ENCODE measurements at places on chromosomes 1 and 21.

DNA sequence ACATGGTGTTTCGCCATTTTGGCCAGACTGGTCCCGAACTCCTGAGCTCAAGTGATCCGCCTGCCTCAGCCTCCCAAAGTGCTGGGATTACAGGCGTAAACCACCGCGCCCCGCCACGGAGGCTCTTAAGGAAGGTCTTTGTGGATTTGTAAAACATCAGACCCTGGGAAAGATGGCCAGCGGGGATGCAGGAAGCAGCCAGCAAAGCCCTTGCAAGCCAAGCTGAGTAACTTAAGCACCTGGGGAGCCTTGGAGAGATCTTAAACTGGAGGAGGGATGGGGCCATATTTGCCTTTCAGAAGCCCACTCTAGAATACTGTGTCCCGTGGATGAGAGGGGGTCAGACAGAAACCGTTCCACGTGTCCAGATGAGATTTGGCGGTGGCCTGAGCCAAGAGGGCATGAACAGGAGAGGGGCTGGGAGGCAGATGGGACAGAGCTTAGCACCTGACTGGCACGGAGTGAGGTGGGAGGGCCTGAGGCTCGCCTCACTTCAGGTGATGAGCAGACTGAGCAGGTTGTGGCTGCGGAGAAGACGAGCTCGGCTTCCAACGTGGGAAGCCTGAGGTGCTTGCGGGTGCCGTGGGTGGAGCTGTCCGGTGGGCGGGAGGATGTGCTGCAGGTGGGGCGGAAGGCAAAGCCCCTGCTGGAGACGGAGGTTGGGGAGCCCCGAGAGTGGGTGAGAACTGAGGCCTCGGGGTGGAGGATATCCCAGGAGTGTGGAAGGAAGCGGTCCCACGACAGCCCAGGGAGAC lies 11.7 kb downstream of the C1orf216 start:
- no peak overlapping the region for H3K27ac ChIP-seq
- no peaks in the 10 kb centered on the region for H3K36me3 ChIP-seq
- peak overlapping the region; percentile 71 for H3K4me3 ChIP-seq
- peaks cover 17% of the 10 kb centered on the region for H3K27me3 ChIP-seq
- no peak for DNase-seq
- peaks cover 4% of the 10 kb centered on the region for H3K4me1 ChIP-seq

DNA sequence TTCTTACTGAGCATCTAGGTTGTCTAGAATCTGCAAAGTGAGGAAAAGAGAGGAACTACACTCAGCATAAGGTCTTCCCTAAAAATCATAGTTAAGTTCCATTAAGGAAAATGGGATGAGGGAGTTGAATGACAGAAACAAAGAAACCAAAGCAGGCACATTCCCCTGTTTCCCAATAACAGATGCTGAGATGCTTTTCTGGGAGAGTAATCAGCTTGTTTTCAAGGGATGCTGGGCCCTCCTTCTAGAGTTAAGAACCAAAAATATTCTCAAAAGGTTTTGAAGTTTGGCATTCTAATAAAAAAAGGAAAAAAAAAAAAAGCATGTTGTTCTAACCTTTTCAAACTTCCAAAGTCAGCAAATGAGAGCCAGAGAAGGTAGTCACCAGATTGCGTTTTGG lies 105.2 kb upstream of the ZNF648 start:
- DNase-seq: no peak
- no peaks in the 10 kb centered on the region for H3K4me1 ChIP-seq
- H3K27me3 ChIP-seq: no peaks in the 10 kb centered on the region
- H3K36me3 ChIP-seq: no peaks in the 10 kb centered on the region
- no peak overlapping the region for H3K4me3 ChIP-seq

DNA sequence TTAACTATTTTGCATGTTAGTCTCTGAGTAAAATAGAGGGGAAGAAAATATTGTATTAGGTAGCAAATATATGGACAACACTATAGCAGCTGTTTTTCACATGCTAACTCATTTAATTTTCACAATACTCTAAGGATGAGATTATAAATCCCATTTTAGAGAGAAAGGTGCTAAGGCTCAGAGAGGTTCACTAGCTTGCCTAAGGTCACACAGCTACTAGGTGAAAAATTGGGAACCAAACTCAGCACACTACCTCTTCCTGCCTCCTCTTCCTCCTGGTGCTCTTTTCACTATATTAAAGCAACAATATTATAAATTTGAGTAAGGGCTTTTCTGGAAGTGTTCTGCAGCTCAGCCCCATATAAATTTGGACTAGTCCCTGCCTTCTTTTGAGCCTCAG lies 2.3 kb downstream of the RXRG start:
- H3K4me3 ChIP-seq: no peak overlapping the region
- H3K4me1 ChIP-seq: no peaks in the 10 kb centered on the region
- no peak overlapping the region for H3K27ac ChIP-seq
- no peaks in the 10 kb centered on the region for H3K36me3 ChIP-seq

DNA sequence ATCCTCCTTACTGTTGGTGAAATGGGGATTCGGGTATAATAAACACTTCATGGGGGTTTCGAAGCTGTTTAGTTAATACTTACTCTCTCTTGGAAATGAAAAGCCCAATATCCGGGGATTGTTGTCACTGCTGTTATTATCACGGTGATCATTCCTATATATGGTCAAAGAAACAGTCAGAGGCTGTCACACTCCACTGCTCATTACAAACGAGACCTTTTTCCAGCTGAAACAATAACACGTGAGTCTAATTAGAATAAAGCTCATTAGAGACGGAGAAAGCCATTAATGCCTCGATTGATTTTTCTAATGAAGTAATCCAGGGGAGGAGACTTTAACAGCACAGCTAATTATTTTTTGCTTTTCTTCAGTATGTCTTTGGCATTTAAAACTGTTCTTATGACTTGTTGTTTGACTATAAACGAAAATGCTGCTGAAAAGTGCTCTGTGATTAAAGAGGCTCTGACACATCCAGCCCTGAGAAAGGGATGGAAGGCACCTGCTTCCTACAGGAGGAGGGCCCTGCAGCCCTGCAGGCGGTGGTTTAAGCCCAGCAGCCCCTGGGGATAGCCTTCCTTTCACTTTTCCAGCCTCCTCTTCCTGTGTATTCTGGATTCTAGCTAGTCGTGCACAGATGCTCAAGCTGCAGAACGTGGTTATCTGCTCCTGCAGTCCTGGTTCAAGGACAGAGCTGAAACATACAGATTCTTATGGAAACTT lies 143.6 kb downstream of the EDEM3 start:
- H3K27ac ChIP-seq: no peak overlapping the region
- H3K4me1 ChIP-seq: no peaks in the 10 kb centered on the region
- DNase-seq: no peak
- H3K4me3 ChIP-seq: no peak overlapping the region

DNA sequence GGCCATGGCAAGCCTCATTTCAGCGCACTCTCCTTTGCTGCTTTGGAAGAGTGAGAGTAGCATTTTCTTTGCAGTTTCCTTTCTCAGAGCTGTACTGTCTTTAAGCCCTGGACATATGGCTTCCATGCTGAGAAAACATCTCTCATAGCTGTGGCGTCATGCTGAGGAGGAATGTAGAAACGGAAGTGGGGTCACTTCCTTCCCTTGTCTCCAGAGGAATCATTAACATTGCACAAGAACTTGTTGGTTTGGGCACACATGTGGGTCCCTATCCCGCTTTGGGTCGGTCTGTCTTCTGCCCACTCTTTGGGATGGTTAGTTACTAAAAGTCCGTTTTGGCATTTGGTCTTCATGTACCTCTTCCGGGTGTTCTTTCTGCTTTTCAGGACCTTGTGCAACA lies 5.6 kb downstream of the MFN2 start:
- peaks cover 14% of the 10 kb centered on the region for H3K4me1 ChIP-seq
- no peak overlapping the region for H3K4me3 ChIP-seq
- peak overlapping the region; percentile 52 for H3K27ac ChIP-seq
- peaks cover 60% of the 10 kb centered on the region for H3K36me3 ChIP-seq
- no peaks in the 10 kb centered on the region for H3K27me3 ChIP-seq
- peak; percentile 92 for DNase-seq

DNA sequence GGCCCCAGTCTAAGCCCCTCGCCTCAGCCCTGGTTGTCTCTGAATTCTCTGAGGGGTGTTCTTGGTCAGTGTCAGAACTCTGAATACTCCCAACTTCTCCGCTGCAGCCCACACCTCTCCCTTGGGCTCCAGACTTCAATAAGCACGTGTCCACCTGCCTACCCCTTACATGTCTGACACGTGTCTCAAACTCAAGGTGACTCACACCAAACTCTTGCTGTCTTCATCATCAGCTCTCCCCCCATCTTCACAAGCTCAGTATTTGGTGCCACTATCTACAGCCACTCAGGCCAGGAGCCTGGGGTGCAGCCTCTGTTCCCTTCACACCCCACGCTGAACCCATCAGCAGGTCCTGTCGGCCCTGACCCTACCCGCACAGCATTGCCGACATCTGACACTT lies 18.8 kb upstream of the UBXN10 start:
- peaks cover 10% of the 10 kb centered on the region for H3K27me3 ChIP-seq
- H3K27ac ChIP-seq: no peak overlapping the region
- H3K4me1 ChIP-seq: peaks cover 2% of the 10 kb centered on the region

- no peak for DNase-seq
- H3K27me3 ChIP-seq: no peaks in the 10 kb centered on the region
- no peaks in the 10 kb centered on the region for H3K36me3 ChIP-seq
- no peaks in the 10 kb centered on the region for H3K4me1 ChIP-seq
- no peak overlapping the region for H3K27ac ChIP-seq
Measured at GRCh38 chr1:57672346-57673140, 248.7 kb upstream of the DAB1 start.

DNA sequence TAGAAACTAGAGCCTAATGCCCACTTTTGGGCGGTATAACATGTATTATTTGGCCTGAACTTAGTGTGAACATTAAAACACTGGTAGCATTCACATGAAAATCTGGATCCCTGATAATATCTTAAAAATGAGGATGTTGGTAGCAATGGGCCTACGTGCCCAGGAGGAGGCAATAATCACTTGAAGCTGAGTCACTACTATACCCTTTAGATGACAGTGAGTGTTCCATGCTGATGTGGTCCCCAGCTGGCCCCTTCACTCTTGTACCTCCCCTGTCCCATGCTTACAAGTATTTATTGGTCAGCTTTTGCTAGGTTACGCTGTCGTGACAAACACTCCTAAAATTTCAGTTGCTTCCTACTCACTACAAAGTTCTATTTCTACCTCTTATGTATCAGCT lies 23.0 kb upstream of the POU2F1 start:
- no peaks in the 10 kb centered on the region for H3K4me1 ChIP-seq
- DNase-seq: no peak
- H3K27ac ChIP-seq: no peak overlapping the region
- no peak overlapping the region for H3K4me3 ChIP-seq
- no peaks in the 10 kb centered on the region for H3K27me3 ChIP-seq

- peaks cover 15% of the 10 kb centered on the region for H3K4me1 ChIP-seq
- H3K27ac ChIP-seq: no peak overlapping the region
- no peaks in the 10 kb centered on the region for H3K36me3 ChIP-seq
- DNase-seq: no peak
Measured at GRCh38 chr1:212451416-212452322, 18.9 kb downstream of the NENF start.

- peak overlapping the region; percentile 17 for H3K27ac ChIP-seq
- peaks cover 28% of the 10 kb centered on the region for H3K4me1 ChIP-seq
- H3K4me3 ChIP-seq: no peak overlapping the region
- peak; percentile 85 for DNase-seq
- no peaks in the 10 kb centered on the region for H3K27me3 ChIP-seq
Measured at GRCh38 chr1:16248603-16249516, 11.9 kb upstream of the CPLANE2 start.

DNA sequence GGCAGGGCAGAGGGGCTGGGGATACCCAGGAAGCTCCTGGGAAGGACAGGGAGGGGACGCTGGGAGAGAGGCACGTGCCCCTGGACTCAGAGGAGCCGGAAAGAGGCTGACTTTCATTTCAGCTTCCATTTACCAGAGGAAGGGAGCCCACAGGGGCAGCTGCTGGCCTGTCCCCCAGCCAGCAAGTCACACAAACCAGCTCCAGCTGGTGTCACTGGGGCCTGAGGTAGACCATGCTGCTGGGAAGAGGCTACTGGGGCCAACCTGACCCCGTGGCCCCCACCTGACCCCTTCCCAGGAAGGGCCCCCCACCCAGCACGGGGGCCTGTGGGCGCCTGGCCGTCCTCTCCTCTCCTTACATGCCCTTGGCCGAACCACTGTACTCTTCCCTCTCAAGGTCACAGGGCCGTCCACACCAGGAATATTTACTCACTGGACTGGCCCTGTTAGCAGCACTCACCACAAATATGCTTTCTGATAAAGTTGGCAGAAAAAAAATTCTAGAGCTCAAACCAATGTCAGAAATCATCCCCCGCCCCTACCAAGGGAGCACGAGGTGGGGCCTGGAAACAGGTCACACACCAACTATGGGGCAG lies 110.5 kb downstream of the CASZ1 start:
- no peak overlapping the region for H3K27ac ChIP-seq
- peaks cover 14% of the 10 kb centered on the region for H3K4me1 ChIP-seq
- H3K4me3 ChIP-seq: no peak overlapping the region
- peak; percentile 96 for DNase-seq
- no peaks in the 10 kb centered on the region for H3K27me3 ChIP-seq

DNA sequence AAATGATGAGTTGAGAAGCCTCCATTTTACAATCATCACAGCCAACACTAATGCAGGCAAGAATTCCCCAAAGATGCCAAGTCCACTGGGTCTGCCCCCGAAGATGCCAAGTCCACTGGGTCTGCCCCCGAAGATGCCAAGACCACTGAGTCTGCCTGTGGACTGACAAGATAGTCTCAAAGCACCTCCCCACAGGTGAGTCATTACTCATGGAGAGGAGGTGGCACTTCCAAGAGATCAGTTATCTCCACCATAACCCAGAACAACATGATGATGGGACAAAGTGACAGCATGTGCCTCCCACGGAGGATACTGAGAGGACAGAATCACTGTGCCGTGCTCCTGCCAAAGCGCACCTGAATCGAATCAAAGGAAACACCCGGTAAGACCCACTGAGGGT lies 4.8 kb downstream of the PTTG1IP start:
- peaks cover 72% of the 10 kb centered on the region for H3K4me1 ChIP-seq
- H3K36me3 ChIP-seq: peaks cover 31% of the 10 kb centered on the region
- no peaks in the 10 kb centered on the region for H3K27me3 ChIP-seq
- peak; percentile 32 for DNase-seq
- H3K27ac ChIP-seq: peak overlapping the region; percentile 93

DNA sequence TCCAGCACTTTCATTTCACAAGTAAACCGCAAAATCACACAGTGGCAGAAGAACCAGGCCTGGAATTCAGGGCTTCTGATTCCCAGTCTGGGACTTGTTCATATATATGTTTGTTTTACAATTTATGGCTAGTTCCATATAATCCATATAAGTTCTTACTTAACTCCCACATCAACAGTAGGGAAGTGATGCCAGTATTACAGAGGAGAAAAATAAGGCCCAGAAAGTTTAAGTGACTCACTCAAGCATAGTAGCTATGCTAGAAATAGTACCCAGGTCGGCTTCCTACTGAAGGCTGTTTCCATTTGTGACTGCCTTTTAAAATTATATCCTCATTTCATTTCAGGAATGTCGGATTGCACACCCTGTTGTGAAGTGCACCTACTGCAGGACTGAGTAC lies 1.4 kb downstream of the FAM76A start:
- DNase-seq: peak; percentile 83
- H3K27ac ChIP-seq: peak overlapping the region; percentile 85
- H3K27me3 ChIP-seq: no peaks in the 10 kb centered on the region
- peaks cover 5% of the 10 kb centered on the region for H3K36me3 ChIP-seq
- H3K4me3 ChIP-seq: peak overlapping the region; percentile 91
